Smooth muscle cell of the coronary artery (primary cell): ENCODE measurements at places on chromosomes 6 and 20. TPM values are rescaled to one million over a fixed set of nuclear protein-coding genes. Genes with fewer than 3 reads are reported as not detected.

Gene SLC24A3
- total RNA-seq = 0.15 and 1.9 TPM in 2 replicates

Gene ARMC12
- total RNA-seq = 0.23 TPM in 1 of 2 replicates, not detected in the other

Gene PRIM2
- 10.3 and 15.6 TPM in 2 replicates for total RNA-seq

Gene OR2H2
- not detected in 2 replicates for total RNA-seq

Gene RBBP8NL
- not detected in 2 replicates for total RNA-seq

Gene GRIK2
- 1.8 and 1.9 TPM in 2 replicates for total RNA-seq

Gene PROKR2
- not detected in 2 replicates for total RNA-seq

Gene EMILIN3
- under 0.01 TPM in 1 of 2 replicates, not detected in the other for total RNA-seq

Gene OSTM1
- total RNA-seq = 13.1 and 32.9 TPM in 2 replicates

Gene SLPI
- total RNA-seq = not detected in 2 replicates

Gene SNRPB2
- 31.8 and 50.0 TPM in 2 replicates for total RNA-seq

Gene TMC2
- total RNA-seq = 0.23 TPM in 1 of 2 replicates, not detected in the other

Gene PRSS35
- total RNA-seq = 0.47 and 1.9 TPM in 2 replicates

Gene SPACA1
- total RNA-seq = not detected in 2 replicates

Gene PGC
- not detected in 2 replicates for total RNA-seq

Gene VNN1
- total RNA-seq = under 0.01 and 0.12 TPM in 2 replicates

Gene GDAP1L1
- total RNA-seq = not detected in 2 replicates
